ENCODE measurements at places on chromosomes 16 and 17.
A peak's percentile ranks its signal among the peaks of the same experiment; 100 is the strongest.

DNA sequence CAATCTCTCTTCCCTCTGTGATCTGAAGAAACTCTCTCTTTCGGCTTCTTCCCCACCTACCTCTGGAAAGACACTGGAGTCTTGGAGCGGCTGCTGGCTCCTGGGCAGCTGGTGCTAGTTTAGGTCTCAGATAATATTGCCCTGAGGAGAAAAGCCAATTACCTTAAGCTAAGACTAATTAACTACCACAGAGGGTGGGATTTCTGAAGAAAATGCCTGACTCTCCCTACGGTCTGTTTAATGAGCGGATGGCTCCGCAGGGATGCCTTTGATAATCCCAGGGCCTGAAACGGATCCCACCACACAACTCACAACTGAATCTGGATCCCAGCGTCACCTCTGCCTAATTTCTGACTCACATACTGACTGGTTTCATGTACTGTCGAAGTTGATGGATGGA lies 127.0 kb upstream of the NLRP1 start:
- no peak for DNase-seq

DNA sequence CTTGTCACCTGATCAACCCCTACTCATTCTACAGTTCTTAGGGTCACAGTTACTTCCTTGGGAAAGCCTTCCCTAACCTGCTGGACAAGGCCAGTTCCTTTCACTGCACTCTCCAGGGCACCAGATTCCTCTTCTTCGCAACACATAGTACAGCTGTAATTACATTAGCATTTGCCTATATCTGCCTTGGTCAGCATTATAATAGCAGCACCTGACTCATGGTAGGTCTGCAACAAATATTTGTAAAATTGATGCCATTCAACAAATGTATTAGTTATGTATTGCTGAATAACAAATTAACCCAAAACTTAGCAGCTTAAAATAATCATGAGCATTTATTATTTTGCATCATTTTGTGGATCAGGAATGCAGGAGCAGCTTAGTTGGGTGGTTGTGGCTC lies 193.0 kb downstream of the IRX5 start:
- no peak for DNase-seq

DNA sequence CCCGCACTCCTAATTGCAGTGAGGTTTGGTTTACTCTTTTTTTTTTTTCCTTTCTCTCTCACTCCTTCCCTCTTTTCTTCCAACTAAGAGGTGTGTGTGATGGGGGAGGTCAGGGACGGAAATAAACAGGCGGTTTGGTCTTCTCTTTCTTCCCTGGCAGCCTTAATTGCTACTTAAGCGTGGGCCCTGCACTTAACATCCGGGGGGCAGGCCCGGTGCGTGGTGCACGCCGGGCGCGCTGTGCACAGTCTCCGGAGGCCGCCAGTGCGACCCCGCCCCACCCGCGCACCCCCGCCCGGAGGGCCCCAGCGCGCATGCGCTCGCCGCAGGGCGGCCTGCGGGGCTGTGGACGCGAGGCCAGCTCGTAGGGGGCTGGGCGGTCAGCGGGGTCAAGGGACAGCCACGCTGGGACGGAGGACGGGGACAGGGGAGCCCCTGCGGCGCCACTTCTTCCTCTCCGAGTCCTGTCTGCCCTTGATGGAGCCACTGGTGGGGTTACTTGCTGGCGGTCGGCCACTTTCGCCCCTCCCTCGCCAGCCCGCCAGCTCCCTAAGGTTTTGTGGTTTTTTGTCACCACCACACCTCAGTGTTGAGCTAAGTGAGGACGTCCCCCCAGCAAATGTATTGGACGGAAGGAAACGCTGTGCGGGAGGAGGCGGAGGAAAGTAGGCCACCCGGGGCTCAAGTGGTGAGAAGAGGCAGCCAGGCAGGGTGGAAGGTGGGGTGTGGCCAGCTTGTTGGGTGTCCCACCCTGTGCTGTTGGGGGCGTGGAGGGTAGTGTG lies 120.9 kb downstream of the MRM1 start:
- peak; percentile 70 for DNase-seq

DNA sequence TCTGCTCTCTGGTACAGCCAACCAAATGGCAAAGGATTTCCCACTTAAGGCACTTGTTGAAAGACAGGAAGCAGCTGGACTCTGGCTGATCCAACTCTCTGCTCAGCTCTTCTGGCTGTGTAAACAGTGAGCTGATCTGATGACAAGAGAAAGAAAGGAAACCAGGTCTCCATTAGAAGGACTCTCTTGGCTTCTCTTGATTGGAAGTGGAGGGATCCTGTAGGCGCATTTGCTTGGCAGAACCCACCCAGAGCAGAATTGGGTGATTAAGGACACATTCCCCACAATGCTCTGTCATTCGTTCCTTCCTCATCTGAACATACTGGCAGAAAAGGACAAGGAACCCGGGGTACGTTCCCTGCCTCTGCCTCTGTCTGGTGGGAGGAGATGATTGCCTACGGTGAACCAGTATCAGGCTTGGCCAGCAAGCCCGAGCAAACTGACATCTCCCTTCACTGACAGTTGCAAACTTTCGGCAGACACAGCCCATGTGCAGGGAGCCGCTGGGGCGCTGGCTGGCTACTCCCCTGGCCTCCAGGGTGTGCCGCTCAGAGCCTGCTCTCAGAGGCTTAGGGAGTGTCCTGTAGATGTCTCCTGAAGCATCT lies 29.1 kb downstream of the LDHD start:
- peak; percentile 35 for DNase-seq
